ENCODE measurements at places on chromosomes 2 and 18.
A peak's percentile ranks its signal among the peaks of the same experiment; 100 is the strongest.

DNA sequence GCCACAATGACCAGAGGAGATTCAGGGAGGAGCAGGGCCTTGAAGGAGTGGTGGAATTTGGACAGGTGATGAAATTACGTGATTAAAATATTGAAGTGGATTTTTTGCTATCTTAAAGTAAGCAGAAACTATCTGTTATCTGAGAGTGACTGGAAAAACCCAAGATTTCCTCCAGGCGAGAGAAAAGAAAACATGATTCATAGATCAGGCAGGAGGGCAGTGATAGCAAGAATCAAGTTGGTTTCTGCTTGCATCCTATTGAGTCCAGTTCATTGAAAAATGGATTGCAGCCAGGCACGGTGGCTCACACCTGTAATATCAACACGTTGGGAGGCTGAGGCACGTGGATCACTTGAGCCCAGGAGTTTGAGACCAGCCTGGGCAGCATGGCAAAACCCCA is 127.8 kb downstream of the NXPH2 start:
- H3K27ac ChIP-seq = no peak overlapping the region
- no peak for DNase-seq
- H3K4me1 ChIP-seq = no peaks in the 10 kb centered on the region
- H3K36me3 ChIP-seq = no peaks in the 10 kb centered on the region

DNA sequence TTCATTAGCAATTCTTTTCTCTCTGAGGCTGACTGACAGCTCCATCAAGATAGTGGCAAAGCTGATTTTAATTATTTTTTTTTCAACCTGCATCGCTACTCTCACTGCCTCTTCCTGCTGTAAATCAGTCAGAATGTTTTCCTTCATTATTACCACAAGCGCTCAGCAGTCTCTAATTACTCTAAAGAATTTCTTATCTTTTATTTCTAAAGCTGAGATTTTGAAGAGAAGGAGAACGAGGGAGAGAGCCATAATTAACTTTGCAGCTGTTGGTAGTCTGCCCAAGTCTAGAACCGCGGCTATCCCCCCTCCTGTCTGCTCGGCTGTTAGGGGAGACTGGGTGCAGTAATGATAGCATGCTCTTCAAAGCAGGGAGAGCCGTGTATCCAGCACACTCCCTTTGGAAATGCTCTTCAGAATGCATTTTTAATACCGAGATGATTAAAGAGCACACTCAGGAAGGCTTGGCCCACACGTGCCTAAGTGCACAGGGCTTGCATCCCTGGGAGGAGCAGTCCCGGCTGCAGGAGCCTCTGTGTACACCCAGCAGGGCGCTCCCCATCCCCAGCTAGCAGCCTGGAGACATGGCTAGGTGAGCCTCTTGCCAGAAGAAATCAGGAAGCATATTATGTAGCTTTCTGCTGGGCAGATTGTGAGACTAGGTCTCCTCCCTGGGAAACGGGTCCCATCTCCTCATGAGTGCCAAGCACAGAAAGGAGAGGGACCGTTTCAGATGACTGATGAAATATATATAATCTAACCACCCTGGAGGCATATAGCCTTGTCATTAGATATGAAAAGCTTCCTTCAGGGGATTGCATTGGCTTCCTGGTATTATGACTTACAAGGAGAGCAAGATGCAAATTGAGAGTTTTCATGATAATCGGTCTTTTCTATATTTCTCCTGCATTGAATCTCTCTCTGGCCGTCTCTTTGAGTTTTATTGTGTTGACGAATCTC is 555.2 kb downstream of the CMPK2 start:
- no peaks in the 10 kb centered on the region for H3K4me1 ChIP-seq
- no peaks in the 10 kb centered on the region for H3K36me3 ChIP-seq
- no peaks in the 10 kb centered on the region for H3K27me3 ChIP-seq
- no peak overlapping the region for H3K4me3 ChIP-seq
- no peak for DNase-seq

GRCh38 chr2:177021706-177022343 is 190.8 kb upstream of the HNRNPA3 start:
- H3K36me3 ChIP-seq = no peaks in the 10 kb centered on the region
- H3K27ac ChIP-seq = peak overlapping the region; percentile 24
- no peaks in the 10 kb centered on the region for H3K4me1 ChIP-seq
- no peaks in the 10 kb centered on the region for H3K27me3 ChIP-seq

DNA sequence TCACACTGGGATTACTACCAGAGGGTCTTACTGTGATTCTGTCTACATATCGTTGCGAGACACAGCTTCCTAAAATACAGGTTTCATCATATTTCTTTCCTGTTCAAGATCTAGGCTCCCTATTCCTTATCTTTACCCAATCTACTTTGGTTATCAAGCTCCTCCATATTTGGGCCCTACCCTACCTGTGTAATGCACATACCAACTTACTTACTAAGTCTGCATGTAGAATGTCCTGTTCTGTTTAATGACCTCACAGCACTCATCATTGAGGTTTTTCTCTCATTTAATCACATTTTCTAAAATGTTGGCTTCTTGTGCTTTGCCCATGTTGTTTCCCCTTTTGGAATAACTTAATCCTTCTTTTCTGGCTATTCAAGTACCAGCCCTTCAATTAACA is 551.1 kb downstream of the ZEB2 start:
- DNase-seq = no peak
- H3K4me3 ChIP-seq = no peak overlapping the region
- no peaks in the 10 kb centered on the region for H3K36me3 ChIP-seq
- no peaks in the 10 kb centered on the region for H3K4me1 ChIP-seq
- H3K27me3 ChIP-seq = no peaks in the 10 kb centered on the region

Measured in thyroid gland (tissue), 4 donors.